ENCODE measurements at places on chromosomes 13 and 19. TPM values are rescaled to one million over a fixed set of nuclear protein-coding genes. Genes with fewer than 3 reads are reported as not detected.
A peak's percentile ranks its signal among the peaks of the same experiment; 100 is the strongest.

- DNase-seq: no peak
These were observed 20.8 kb downstream of the URI1 start for GRCh38 chr19:29962793-29963192.

- no peak for DNase-seq
These were observed 2.4 kb downstream of the CRLF1 start for GRCh38 chr19:18603958-18604819.

DNA sequence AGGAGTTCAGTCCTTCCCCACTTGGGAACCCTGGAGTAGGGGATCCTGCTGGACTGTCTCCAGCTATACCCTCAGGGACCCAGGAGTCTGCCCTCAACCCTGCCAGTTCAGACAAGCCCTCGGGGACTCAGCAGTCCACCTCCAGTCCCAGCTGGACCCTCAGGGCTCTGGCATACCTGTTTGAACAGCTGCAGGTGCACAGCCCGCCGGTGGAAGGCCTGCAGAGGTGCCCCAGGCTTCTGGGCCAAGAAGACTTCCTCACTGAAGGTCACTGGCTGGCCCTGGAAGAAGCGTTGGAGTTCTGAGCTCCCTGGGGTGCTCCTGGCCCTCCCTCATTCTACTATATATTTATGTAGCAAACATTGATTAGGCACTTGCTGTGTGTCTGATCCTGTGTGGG lies 8.6 kb downstream of the CRB3 start:
- no peak for DNase-seq

The ZNF296 gene
- polyA plus RNA-seq: 1.4 TPM

The LATS2 gene
- 23.2 TPM for polyA plus RNA-seq

- DNase-seq: peak; percentile 84
These were observed 3.5 kb downstream of the ANGPTL4 start for GRCh38 chr19:8367327-8368001.

- DNase-seq: no peak
These were observed 136.8 kb downstream of the COL4A1 start for GRCh38 chr13:110170020-110170790.

DNA sequence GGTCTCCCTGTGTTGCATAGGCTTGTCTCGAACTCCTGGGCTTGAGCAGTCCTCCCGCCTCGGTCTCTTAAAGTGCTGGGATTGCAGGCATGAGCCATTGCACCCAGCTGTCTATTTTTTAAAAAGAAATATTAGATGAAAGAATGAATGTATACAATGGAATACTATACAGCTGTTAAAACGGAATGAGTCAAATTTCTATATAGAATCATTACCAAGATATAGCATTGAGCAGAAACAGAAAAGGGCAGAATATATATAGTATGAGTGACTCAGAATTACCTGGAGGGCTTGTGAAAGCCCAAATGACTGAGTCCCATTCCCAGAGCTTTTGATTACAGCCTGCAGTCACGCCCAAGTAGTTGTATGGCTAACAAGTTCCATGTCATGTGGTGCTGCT lies 4.4 kb downstream of the DACT3 start:
- no peak for DNase-seq

The TLE6 gene
- 8.3 TPM for polyA plus RNA-seq

The PRSS57 gene
- polyA plus RNA-seq: 0.20 TPM

All from renal cortex interstitium (tissue), 15 donors.